Stimulated activated CD8-positive, alpha-beta memory T cell treated with anti-CD3 and anti-CD28 coated beads, Interleukin-7, amount 100 ng/mL, for 1 hour (primary cell): ENCODE measurements at places on chromosomes 3 and 15.

GRCh38 chr3:50441424-50442217 lies 61.8 kb downstream of the CACNA2D2 start:
- DNase-seq: no peak

DNA sequence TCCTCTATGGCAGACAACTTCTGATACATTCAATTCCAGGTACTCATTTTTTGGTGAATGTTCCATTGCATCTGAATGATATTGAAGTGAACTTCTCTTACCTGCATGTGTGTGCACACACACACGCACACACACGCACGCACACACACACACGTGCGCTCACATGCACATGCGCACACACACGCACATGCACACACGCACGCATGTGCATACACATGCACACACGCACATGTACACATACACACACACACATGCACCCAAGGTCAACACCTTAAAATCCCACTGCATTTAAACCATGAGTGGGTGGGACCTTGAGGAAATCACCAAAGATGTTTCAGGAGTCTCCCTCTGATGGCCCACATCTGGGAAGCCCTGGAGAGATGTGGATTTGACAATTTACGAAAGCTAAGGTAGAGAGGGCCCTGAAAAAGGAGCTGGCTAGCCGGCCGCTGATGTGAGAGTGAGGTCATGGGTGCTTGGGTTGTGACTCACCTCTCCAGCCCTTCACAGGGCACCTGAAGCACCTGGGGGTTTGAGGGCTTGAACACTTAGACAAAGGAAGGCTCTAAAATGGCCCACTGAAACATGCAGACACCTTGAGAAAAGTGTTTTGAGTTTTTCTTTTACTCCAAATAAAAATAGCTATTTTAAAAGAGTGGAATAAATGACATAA lies 269.1 kb upstream of the LRRFIP2 start:
- no peak for DNase-seq

DNA sequence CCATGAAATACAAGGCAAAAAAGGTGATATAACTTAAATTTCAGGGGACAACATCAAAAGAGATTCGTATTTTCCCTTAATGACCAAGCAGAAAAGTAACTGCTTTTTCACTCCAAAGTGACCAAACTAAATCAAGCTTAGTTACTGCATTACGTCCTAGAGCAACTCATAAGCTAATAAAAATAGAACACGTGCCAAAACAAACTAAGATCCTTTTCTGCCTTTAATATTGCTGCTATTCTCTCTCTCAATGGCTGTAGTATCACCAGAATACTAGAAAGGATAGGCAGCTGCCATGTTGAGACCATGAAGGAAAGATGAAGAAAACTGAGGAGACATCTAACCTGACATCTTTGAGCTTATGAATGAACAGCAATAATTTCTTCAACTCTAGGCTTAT lies 43.3 kb downstream of the UBXN7 start:
- DNase-seq: no peak

DNA sequence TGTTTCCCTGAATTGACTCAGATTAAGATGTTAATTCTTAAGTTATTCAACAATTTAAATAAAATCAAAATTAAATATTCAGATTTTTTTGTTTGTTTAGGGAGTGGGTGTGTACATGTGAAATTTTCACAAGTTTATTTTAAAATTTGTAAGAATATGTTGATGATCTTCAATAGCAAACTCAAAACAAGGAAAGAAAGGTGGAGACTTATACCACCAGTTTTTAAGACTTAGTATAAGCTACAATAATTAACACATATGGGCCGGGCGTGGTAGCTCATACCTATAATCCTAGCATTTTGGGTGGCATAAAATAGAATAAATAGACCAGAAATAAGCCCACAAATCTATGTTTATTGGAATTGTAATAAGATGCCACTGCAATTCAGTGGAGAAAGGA lies 1084.5 kb downstream of the ROBO1 start:
- DNase-seq: no peak

GRCh38 chr15:85782064-85782463 lies 12.7 kb downstream of the KLHL25 start:
- DNase-seq: no peak

DNA sequence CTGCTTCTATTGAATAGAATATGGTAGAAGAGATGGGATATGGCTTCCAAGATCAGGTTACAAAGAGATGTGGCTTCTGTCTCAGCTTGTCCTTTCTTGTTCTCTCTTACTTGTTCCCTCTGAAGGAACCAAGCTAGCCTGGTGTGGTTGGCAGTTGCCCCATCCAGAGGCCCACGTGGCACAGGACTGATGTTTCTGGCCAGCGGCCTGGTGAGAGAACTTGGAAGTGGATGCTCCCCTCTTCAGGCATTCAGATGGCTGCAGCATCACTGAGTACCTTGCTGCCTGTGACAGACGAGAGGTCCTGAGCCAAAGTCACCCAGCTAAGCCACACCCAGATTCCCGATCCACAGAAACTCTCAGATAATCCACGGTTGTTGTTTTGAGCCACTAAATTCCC lies 183.6 kb downstream of the NSMCE3 start:
- DNase-seq: no peak

DNA sequence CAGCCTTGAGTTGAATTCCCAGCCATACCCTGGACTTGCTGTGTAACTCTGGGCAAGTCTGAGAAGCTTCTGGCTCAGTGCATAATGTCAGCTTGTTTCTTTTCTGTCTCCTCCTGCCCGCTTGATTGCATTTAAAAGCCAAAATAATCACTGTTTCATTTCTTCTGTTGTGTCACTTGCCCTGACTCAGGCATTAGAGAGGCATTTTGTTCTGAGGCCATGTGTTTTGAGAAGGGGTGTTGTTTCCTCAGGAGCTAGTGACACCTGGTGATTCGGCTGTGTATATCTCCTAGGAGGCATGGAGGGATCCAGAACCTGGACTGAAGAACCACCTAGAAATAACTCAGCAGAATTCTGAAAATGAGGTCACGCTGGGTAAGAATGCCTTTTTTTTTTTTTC lies 16.0 kb downstream of the WDR73 start:
- DNase-seq: no peak

GRCh38 chr3:4814305-4814903 lies 164.8 kb upstream of the BHLHE40 start:
- no peak for DNase-seq

- no peak for DNase-seq
Measured at GRCh38 chr15:93203036-93203435, 114.0 kb upstream of the RGMA start.

DNA sequence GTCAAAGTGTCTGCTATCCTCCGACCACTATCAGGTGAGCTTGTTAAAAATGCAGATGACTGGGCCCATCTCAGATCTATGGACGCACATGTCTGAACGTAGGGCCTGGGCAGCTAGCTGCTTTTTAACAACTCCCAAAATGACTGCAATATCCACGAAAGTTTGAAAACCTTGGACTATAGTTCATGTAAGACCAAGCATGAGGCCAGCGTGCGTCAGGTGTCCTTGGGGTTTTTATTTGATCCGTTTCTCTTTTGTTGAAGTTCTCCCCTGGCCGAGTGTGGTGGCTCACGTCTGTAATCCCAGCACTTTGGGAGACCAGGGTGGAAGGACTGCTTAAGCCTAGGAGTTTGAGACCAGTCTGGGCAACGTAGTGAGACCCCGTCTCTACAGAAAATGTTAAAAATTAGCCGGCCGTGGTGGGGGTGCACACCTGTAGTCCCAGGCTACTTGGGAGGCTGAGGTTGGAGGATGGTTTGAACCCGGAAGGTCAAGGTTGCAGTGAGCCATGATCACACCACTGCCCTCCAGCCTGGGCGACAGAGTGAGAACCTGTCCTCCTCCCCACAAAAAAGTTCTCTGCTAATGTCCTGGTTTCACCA lies 9.5 kb downstream of the SLC51A start:
- DNase-seq: no peak

DNA sequence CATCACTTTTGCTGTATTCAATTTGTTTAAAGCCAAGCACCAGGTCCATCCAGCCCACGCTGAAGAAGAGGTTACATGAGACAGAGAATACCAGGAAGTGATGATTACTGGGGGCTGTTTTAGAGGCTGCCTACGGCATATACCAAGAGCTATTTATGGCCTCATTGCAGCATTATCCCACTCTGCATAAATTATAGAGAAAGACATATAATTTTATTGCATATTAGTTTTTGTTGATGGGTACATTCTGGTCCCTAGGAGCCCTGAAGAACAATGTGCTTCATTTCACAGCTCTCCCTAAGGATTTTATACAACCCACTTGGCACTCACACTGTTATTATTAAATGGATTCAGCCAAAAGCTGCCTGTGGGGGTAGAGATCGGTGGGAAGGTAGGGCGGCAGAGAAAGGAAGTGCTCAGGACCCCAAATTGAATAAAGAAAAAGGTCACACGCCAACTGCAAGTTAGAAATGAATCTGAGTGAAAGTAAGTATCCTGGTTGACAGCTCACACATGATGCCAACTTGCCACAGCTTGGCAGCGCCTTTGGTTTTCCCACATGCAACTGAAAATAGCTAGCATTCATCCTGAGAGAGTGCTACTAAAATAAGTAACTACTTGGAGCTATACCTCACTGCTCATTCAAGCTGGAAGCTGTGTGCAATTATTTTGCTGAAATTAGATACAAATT lies 73.7 kb downstream of the CCNL1 start:
- no peak for DNase-seq

DNA sequence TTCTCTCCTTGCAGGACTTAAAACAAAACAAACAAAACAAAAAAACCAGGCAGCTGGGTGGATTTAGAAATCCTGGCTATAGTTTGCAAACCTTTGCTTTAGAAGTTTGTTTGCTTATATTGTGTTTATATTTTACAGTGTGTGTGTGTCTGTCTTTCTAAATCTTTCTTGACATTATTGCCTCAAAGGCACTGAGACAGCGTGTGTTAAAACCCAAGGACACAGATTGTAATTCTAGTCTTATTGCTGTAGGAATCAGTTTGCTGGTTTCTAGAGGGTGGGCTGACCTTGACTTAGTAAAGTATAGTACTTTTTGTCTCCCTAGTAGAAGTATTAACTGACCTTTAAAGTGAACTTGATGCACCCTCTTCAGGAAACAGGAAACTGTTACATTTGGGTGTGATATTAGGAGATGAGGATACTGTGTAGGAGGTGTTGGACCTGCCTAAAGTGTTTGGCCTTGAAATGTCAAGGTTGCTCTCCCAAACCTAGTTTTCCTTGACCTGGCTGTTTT lies 71.0 kb downstream of the TCF12 start:
- DNase-seq: no peak

DNA sequence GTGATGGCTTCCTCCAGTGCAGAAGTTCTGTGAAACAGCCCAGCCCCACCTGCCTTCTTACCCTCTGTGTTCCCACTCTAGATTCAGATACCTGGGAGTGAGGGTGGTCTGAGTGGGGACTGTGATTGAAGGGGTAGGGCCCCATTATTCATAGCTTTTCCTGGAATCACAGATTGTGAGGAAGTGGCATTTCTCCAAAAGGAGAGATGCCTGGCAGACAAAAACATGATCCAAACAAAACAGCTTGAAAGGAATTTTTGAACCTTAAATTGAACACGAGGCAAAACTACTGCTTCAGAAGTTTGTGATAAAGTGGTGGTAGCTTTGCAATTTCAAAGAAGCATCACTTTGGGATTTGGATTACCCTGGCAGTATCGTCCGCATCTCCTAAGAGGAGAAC lies 29.2 kb upstream of the NEO1 start:
- DNase-seq: no peak

GRCh38 chr3:12004741-12005513 lies 739 bp downstream of the SYN2 start:
- DNase-seq: no peak

- DNase-seq: no peak
Measured at GRCh38 chr3:161927131-161927530, 430.5 kb downstream of the OTOL1 start.

GRCh38 chr15:31252171-31252785 lies 74.4 kb upstream of the KLF13 start:
- no peak for DNase-seq

- DNase-seq: no peak
Measured at GRCh38 chr3:53224536-53224935, 31.3 kb downstream of the TKT start.

- no peak for DNase-seq
Measured at GRCh38 chr3:98971169-98971681, 69.7 kb upstream of the DCBLD2 start.

DNA sequence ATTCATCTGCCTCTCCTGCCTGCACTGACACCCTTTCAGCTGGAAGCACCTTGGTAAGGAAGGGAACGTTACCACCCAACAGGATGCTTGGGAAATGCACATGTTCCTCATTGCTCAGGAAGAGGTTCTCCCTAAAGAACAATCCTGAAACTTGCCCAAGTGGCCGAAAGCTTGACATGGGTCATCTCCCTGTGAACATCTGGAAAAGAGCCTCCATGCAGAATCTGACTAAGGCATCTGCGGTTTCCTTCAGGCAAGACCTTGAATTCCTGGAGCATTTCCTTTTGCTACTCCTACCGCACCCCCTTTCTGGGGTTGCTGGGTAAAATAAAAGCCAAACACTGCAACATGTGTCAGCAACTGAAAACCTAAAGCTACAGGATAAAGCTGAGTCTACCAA lies 68.7 kb upstream of the SNRK start:
- DNase-seq: no peak

- no peak for DNase-seq
Measured at GRCh38 chr15:33671456-33671855, 296.8 kb upstream of the CHRM5 start.

DNA sequence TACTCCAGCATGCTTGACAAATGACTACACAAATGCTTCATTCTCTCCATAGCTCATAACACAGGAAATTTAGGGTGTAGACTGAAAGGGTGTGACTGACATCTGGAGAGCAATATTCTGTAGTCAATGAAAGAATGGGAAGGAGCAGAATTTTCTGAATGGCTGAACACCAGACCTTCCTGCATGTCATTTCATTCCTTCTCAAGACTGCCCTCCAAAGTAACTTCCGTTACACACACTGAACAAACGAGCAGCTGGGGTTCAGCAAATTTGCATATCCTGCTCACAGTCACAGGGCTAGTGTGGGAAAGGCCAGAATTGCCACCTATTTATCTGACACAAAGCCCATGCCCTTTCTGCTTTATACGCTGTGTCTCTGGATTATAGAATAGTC lies 325.0 kb upstream of the CFAP20DC start:
- DNase-seq: no peak

GRCh38 chr15:40763801-40764628 lies at the start of gene GCHFR:
TSS of gene GCHFR (plus strand) at chr15:40764068. CDS start at chr15:40764181, 113 bp downstream.
- DNase-seq: no peak
